Testis (tissue), 5 donors: ENCODE measurements at places on chromosomes 7 and 10.

GRCh38 chr7:74292757-74293576 lies 3.8 kb downstream of the CLIP2 start:
- peaks cover 25% of the 10 kb centered on the region for H3K4me1 ChIP-seq
- no peak for DNase-seq
- no peak overlapping the region for H3K4me3 ChIP-seq
- no peaks in the 10 kb centered on the region for H3K27me3 ChIP-seq
- no peaks in the 10 kb centered on the region for H3K36me3 ChIP-seq

GRCh38 chr7:9645756-9646155 lies 1212.3 kb downstream of the NXPH1 start:
- H3K27ac ChIP-seq: no peak overlapping the region
- no peak for DNase-seq
- H3K4me3 ChIP-seq: no peak overlapping the region
- no peaks in the 10 kb centered on the region for H3K4me1 ChIP-seq

DNA sequence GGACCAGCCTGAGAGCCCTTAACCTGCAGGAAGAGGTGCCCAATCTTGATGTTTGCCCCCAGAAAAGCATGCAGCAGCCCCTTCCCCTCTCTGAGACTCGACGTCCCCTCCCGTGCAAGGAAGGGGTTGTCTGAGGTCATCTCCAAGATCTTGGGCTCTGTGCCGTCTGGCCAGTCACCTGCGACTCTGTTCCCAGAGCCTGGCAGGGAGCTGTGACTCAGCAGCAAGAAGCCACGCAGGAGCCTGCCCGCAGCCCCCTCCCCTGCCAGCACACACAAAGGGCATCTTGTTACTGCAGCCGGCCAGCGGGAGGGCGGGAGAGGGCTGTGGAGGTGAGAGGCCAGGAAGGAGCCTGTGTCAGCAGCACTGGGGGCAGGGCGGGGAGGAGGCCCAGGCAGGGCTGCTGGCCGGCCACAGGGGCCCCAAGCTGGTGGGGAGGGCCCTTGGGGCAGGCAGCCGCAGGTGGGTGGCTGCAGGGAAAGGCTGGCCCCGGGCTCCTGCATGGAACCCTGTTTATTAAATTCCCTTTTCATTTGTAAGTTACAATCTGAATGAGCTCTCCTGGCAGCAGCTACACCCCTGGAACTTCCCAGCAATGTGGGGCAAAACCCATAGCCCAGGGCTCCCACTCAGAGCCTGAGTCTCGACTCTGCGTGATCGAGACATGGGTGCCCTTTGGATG lies 103.7 kb upstream of the ZMIZ1 start:
- no peak overlapping the region for H3K27ac ChIP-seq
- H3K27me3 ChIP-seq: no peaks in the 10 kb centered on the region
- no peak overlapping the region for H3K4me3 ChIP-seq
- DNase-seq: peak; percentile 85
- peaks cover 8% of the 10 kb centered on the region for H3K4me1 ChIP-seq

- DNase-seq: peak; percentile 42
- no peaks in the 10 kb centered on the region for H3K27me3 ChIP-seq
- peak overlapping the region; percentile 76 for H3K27ac ChIP-seq
- H3K36me3 ChIP-seq: no peaks in the 10 kb centered on the region
Observed at GRCh38 chr10:58335306-58336005, 650 bp downstream of the UBE2D1 start.

DNA sequence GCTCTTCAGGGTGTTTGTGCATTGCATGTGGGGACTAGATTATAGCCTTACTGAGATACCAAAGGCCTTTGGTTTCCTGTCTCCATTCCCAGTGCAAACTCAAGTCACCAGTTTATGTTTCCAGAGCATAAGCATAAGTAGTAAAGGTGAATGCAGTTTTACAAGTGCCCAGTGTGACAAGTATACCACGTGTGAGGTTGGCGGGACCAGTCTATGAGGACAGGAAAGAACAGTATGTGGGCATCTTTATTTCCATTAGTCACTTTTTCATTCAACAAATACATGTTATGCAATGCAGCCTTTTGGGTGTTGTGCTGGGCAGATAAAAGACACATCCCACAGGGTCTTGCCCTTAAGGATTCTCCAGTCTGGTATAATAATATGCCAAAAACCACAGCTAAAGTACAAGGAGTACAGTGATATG lies 146.5 kb downstream of the ARID5B start:
- peaks cover 37% of the 10 kb centered on the region for H3K4me1 ChIP-seq
- peak overlapping the region; percentile 96 for H3K27ac ChIP-seq
- no peaks in the 10 kb centered on the region for H3K36me3 ChIP-seq
- no peaks in the 10 kb centered on the region for H3K27me3 ChIP-seq
- no peak overlapping the region for H3K4me3 ChIP-seq

- H3K27me3 ChIP-seq: no peaks in the 10 kb centered on the region
- H3K4me3 ChIP-seq: peak within 1 kb of the TSS; percentile 92
- peak; percentile 97 for DNase-seq
- H3K36me3 ChIP-seq: no peaks in the 10 kb centered on the region
- peaks cover 47% of the 10 kb centered on the region for H3K4me1 ChIP-seq
Observed at GRCh38 chr7:2403014-2403717, at the start of gene CHST12. Gene CHST12 (plus strand): TSS chr7:2403611. CDS start chr7:2432640, 29,029 bp downstream.
